ENCODE measurements at places on chromosomes 5 and 9.

- DNase-seq: no peak
These were observed 159.2 kb downstream of the DRD1 start for GRCh38 chr5:175284806-175285205.

GRCh38 chr9:86175743-86176456, 76.5 kb upstream of the GOLM1 start:
- DNase-seq: no peak

GRCh38 chr5:178398901-178399700, 166.5 kb upstream of the PHYKPL start:
- no peak for DNase-seq

GRCh38 chr9:33157960-33158842, 8.9 kb downstream of the B4GALT1 start:
- DNase-seq: no peak

GRCh38 chr9:117249799-117250198, 165.1 kb downstream of the ASTN2 start:
- no peak for DNase-seq

DNA sequence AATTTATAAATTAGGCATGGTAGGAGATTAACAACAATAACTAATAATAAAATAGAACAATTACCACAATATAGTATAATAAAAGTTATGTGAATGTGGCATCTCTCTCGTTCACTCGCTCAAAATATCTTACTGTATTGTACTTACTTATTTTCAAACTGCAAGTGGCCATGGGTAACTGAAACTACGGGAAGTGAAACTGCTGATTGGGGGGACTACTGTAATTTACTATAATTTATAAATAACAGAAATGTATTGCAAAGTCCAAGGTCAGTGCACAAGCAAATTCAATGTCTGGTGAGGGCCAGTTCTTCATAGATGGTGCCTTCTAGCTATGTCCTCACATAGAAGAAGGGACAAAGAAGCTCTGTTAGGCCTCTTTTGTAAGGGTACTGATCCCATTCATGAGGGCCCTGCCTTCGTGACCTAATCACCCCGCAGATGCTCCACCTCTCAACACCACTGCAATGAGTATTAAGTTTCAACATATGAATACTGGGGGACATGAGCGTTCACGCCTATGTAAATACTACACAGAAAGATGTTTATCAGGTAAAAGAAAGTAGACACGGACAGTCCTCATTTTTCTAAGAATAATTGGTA, 39.0 kb downstream of the KCNIP1 start:
- no peak for DNase-seq

DNA sequence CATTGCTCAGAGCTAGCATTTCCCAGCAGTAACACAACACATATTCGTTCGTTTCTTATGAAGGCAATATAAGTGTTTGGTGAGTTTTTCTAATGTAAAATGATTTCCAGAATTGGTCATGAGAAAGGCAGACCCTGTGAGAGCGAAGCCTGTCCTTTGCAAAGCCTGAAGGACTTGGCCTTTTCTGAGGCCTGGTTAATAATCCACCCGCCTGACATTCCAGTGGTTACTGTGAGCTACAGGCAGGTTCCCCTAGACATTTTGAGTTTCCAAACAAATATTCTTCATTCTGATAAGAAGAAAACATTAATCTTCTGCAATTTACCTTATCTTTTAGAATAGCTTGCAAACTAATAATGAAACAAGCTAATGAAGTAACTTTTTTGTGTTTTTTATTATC, 38.0 kb downstream of the ADAMTS16 start:
- DNase-seq: no peak

Measured in sciatic nerve (tissue), 2 donors.